Stimulated activated CD8-positive, alpha-beta memory T cell treated with anti-CD3 and anti-CD28 coated beads, Interleukin-12 subunit alpha, Interleukin-12 subunit beta, amount 100 ng/mL, for 1 hour (primary cell): ENCODE measurements at places on chromosomes 16 and 17.

GRCh38 chr17:34503528-34504195 is 75.7 kb upstream of the TMEM132E start:
- DNase-seq, result no peak

DNA sequence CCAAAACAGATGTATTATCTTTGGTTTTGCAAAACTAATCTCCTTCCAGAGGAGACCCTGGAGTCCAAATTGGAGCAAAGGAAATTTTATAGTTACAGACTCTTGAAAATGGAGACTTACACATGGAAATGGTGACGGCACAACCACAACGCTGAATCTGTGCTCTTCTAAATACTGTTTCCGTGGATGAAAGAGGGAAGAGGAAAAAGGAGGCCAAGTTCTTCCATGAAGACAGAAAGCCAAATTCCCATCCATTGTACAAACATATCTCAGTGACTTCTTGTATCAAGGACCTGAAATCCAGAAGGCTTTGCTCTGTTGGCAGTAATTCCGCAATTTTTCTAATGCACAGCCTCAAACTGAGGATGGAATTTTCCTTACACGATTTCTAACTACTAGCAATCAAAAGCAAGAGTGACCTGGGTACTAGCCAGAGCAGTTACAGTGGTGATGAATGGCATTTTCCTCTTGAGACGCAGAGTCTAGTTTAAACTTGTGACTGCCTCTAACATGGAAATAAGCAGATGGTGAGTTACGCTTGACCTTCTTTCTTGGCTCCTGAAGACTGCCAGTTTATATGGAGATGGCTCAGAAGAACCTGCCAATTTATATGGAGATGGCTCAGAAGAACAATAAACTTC is 38.5 kb downstream of the VPS53 start:
- no peak for DNase-seq

DNA sequence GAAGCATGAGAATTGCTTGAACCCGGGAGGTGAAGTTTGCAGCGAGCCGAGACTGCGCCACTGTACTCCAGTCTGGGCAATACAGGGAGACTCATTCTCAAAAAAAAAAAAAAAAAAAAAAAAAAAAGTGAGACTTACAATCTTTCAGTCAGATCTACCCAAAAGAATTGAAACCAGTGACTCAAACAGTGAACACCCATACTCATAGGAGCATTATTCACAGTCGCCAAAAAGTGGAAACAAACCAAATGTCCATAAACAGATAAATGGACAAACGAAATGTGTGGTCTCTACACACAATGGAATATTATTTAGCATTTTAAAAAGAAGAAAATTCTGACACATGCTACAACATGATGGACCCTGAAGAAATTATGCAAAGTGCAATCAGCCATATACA is 9.1 kb upstream of the SCNN1B start:
- DNase-seq, result no peak

- DNase-seq, result no peak
These were observed 12.8 kb upstream of the ZFP90 start for GRCh38 chr16:68526143-68526781.

DNA sequence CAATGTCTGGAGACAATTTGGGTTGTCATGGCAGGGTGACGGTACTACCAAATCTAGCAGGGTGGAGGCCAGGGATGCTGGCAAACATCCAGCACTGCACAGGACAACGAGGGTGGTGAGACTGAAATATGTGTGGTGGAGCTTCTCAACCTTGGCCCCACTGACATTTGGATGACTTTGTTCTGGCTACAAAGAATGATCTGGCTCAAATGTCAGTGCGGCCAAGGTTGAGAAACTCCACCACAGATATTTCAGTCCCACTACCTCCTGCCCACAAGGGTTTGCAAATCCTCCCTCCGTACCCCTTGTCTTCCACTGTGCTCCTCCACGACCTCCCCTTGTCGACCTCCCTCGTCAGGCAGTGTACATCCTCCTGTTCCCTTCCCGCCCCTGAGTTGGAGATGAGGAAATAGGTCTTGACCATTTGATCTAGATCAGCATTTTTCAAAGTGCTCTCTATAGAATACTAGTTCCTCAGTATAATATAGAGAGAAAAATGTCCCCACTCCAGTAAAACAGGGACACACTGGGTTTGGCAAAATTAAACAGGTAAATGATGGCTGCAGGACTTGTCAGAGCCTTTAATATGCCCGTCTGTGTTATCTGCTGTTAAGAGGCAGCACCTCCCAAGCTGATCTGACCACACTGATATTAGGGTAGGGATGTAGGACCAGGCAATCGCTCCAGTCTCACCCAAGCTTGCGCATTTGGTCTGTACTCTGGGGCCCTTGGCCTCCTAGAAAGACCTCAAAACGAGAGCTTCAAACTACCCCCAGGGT is 6.8 kb downstream of the OSGIN1 start:
- DNase-seq, result no peak

DNA sequence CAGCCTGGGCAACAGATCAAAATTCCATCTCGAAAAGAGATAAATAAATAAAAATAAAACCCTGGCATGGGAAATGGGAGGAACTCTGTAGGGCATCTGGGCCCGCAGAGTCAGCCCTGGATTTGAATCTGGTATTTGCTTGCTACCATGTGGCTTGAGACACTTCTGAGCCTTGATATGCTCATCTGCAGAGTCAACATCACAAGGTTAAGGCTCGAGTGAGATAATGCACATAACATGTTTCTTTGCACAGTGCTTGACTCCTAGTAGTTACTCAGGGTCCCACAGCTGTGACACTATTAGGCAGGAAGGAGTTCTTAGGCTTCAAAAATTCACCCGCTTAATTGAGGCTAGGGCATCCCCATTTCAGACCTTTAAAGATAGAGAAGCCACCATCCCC is 21.3 kb downstream of the CDK5RAP3 start:
- no peak for DNase-seq

GRCh38 chr17:31327534-31328159 is 6.2 kb upstream of the EVI2A start:
- no peak for DNase-seq

DNA sequence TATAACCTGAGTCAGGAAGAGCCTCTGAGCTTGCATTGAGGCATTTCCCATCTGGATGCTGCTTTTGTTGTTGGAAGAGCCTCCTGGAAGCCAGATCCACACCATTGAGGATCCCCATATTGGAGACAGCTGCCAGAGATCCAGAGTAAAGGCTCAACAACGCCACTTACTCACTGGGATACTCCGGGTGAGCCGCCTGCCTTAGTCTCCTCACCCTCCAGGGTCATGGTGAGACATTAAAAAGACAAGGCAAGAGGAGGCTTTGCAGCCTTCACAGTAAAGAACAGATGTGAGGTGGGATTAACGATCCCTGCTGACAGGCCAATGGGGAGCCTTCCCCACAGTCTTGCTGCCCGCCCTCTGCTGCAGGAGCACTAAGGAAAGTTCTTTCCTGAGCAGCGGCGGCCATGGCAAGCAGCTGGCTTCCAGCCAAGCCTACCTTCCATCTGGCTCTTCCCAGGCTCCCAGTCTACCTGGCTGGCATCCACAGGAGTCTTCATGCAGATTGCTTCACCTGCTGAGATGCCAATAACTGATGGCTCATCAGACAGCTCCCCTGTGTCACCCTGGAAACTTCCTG is 198.5 kb downstream of the CYLD start:
- no peak for DNase-seq

DNA sequence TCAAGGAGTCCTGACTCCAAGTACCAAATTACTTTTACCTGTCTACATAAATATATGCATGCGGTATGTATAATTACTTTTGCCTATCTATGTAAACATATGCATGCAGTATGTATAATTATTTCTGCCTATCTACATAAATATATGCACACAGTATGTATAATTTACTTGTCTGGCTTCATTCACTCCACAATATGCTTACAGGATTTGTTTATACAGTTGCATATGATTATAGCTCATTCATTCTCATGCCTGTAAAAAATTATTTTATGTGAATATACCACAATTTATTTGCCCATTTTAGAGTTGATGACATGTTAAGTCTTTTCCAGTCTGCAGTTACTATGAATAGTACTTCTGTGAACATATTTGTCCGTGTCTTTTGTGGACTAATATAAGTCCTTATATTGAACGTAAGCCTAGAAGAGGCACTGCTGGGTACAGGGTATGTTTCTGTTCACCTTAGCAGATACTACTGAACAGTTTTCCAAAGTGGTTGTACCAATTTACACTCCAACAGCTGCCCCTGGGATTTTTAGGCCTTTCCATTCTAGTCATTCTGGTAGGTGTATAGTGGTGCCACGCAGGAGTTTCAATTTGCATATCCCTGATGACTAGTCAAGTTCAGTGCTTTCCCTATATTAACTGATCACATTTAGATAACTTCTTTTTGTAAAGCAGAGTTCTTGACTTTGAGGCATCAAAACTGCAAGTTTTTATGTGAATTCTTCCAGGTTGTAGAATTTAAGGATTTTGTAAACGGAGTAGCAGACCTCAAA is 47.0 kb downstream of the MARVELD3 start:
- DNase-seq, result no peak

- DNase-seq, result no peak
These were observed 22.5 kb downstream of the SLC6A2 start for GRCh38 chr16:55678161-55678821.

GRCh38 chr16:72214821-72215220 is 42.9 kb upstream of the PMFBP1 start:
- no peak for DNase-seq

GRCh38 chr17:64531955-64532371 is 25.2 kb downstream of the CEP95 start:
- DNase-seq, result no peak
